ENCODE measurements at places on chromosomes 3 and 15. TPM values are rescaled to one million over a fixed set of nuclear protein-coding genes. Genes with fewer than 3 reads are reported as not detected.

DNA sequence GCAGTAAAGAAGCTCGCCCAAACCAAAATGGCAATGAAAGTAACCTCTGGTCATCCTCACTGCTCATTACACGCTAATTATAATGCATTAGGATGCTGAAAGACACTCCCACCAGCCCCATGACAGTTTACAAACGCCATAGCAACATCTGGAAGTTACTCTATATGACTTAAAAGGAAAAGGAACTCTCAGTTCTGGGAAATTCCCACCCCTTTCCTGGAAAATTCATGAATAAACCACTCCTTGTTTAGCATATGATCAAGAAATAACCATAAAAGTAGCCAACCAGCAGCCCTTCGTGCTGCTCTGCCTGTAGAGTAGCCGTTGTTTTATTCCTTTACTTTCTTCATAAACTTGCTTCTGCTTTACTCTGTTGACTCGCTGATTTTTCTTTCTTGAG is 164.6 kb downstream of the SMAD6 start:
- no peak for DNase-seq

- DNase-seq = no peak
Measured at GRCh38 chr15:63860155-63860554, 26.4 kb upstream of the HERC1 start.

- no peak for DNase-seq
Measured at GRCh38 chr3:19688767-19689166, 245.2 kb downstream of the EFHB start.

- DNase-seq = peak; percentile 54
Measured at GRCh38 chr3:142724682-142725356, 985 bp downstream of the TRPC1 start.

GRCh38 chr3:144121661-144122060 is 150.0 kb downstream of the DIPK2A start:
- no peak for DNase-seq

DNA sequence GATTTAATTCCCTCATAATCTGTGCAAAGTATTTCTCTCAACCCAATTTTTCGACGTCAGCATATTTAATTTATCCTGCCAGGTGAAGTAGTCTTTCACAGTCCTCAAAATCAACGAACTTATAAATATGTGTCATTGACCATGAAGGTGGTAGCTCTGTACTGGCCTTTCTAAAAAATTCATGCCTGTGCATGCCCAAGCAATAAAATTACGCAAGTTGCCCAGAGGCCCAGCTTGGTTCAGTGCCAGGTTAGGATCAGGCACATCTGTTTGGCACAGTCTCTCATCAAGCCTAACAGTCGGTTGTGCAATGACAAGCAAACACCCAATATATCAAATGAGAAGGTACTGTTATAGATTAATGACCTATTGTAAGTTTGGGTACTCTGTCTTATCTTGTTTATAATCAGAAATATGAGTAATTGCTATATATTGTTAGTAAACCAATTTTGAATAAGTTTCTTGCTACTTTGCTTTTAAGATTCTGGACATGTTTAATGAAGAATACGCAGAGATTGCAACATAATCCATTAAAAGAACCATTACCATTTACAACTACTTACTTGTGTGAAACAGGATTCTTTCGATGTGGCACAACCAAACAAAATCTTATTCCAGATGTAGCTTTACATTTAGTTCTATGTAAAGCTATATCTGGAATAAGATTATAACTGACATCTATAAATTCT is 159.0 kb upstream of the IL12A start:
- DNase-seq = no peak

GRCh38 chr15:68565726-68566125 is 13.1 kb upstream of the CORO2B start:
- DNase-seq = no peak

- no peak for DNase-seq
Measured at GRCh38 chr3:62088472-62089104, 284.8 kb downstream of the FEZF2 start.

DNA sequence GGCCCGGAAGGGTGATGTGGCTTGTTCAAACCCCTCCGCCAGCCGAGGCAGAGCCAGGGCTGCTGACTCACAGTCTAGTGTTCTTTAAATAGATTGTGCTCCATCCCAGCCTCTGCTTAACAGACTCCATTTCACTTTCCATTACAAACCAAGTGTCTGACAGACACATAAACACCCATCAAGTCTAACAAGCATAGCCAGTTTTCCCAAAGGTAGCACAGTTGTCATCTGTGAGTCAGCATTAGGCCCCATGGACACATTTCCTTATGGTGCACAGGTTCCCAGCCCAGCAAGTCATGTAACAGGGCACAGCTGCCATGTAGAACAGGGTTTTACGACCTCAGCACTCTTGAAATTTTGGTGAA is 109.9 kb upstream of the RAP2B start:
- no peak for DNase-seq

DNA sequence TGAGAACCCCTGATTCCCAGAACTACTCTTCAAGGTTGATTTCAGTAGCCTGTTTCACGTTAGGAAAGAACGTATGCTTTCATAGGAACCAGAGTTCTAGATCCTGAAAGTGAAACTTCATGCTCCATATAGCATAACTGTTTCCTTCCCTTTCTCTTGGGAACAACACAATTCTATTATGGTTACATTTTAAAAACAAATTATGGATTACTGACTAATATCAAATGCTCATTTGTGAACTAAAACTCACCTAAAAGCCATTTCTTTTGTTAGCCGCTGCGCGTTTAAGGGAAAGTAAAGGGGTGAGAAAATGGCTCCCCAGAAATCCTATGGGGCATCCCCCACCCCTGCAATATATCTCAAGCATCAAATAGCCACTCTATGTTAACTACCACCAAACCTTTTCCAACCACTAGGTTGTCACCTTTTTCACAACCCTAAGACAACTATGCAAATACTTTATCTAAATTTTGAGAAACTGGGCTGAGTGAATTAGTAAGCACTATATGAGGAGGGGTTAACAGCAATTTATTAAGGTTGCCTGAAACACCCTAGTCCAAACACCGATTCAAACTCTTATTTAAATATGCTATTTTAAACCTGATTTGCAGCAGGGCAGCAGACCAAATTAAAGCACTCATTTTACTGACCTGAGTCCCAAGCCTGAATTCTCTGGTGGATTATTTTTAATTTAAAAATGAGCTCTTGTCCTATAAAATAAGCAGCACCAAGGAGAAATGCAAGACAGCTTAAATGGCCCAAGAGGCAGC is 2.4 kb downstream of the SIAH2 start:
- DNase-seq = no peak

- DNase-seq = no peak
Measured at GRCh38 chr3:138862924-138863775, 28.4 kb upstream of the PIK3CB start.

DNA sequence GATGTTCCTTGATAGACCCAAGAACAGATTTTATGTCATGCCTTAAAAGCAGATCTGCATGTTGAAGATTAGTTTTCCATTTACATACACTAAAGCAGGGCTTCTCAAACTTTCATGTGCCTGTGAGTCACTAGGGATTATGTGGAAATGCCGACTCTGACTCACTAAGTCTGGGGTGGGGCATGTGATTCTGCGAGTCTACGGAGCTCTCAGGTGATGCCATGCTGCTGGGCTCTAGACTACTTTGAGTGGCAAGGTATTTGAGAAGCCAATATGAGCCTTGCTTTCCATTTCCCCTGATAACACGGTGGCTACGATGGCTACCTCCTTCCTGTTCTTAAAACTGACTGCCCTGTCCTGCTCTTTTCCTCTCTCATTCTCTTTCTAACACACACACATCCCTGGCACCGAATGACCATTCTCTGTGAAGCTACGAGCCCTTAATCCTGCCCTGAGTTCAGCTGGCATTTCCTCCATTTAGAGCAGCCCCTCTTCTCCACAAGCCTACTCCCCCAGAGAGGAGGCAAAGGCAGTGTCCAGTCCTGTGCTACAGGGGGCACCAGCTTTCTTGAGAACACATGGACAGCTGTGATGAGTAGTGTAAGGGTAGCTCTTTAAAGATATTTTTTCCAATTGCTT is 39.7 kb upstream of the PYGO1 start:
- no peak for DNase-seq

GRCh38 chr15:53457479-53457878 is 302.0 kb downstream of the WDR72 start:
- DNase-seq = no peak

GRCh38 chr3:29901097-29901496 is 620.2 kb downstream of the RBMS3 start:
- no peak for DNase-seq

GRCh38 chr3:129628169-129628522 is 21.7 kb upstream of the PLXND1 start:
- DNase-seq = no peak

- no peak for DNase-seq
Measured at GRCh38 chr3:178022599-178022998, 513.6 kb upstream of the KCNMB2 start.

- DNase-seq = no peak
Measured at GRCh38 chr3:52240059-52240885, 1.3 kb upstream of the TWF2 start.

- no peak for DNase-seq
Measured at GRCh38 chr15:77599899-77600298, 32.8 kb downstream of the LINGO1 start.

DNA sequence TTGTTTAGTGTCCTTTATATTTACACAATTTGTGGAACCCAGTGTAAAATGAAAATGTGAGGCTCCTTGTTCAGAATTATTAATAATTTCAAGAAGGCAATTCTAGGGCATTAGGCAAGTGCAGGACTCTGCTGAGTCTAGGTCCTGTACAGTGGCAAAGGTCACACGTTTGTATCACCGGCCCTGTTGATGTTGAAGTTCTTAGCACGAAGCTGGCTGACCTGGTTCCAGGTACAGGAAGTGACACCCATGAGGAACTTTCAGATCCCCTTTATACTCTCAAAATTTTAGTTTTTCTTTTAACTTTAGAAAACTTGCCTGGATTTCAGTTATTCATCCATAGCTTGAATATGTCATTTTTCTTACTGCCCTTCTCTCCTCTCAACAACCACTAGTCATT is 349.4 kb downstream of the CNTN6 start:
- no peak for DNase-seq

GRCh38 chr3:32405155-32405554 is 13.5 kb downstream of the CMTM7 start:
- DNase-seq = no peak

Gene C2CD4A
- not detected for total RNA-seq

Gene SUSD5
- 1.7 TPM for total RNA-seq

Gene MME
- 31.7 TPM for total RNA-seq

Gene SHISA5
- 167 TPM for total RNA-seq

Gene HAPLN3
- 3.9 TPM for total RNA-seq

Gene SLC2A2
- not detected for total RNA-seq

Gene FAM81A
- 1.0 TPM for total RNA-seq

Gene SNX33
- total RNA-seq = 22.8 TPM

Gene KNL1
- total RNA-seq = 7.4 TPM

Gene KLF15
- total RNA-seq = 1.1 TPM

Gene ZKSCAN7
- 19.6 TPM for total RNA-seq

Gene ELL3
- 0.69 TPM for total RNA-seq

Gene IQCF5
- not detected for total RNA-seq

Gene CYB561D2
- 13.6 TPM for total RNA-seq
